Central memory CD8-positive, alpha-beta T cell (primary cell): ENCODE measurements at places on chromosomes 11 and 22.

GRCh38 chr11:114262681-114263512 lies 33.3 kb upstream of the NNMT start:
- DNase-seq: no peak

DNA sequence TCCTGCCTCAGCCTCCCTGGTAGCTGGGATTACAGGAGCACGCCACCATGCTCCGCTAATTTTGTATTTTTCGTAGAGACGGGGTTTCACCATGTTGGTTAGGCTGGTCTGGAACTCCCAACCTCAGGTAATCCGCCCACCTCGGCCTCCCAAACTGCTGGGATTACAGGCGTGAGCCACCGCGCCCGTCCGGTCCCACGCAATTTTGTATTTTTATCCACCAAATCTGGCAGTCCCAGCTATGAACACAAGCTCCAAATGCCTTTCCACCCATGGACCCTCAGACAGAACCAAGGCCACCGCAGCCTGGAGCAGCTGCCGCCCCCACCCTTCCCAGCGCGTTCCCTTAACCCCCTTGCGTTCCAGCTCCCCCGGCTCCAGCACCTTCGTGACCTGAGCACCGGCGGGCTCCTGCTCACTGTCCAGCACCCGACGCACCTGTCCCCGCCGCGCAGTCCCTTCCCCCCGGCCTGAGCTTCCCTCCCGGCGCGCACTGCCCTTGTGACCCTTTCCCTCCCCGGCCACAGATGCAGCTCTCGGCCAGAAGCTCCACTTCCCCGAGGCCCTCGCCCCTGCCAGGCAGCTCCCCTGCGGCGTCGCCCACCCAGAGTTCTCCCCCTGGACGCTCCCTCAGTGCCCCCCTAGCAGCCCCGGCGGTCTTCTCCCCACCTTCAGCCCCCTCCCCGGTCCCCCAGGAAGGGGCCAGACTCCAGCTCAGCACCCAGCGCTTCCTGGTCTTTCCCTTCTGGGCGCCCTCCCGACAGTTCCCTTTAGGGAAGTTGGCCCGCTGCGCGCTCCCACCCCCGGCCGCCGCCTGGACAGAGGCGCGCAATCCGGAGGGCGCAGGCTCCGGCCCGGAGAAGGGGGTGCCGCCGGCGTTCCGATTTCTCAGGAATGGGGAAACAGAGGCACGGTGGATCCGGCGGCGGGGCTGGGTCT lies 5.6 kb upstream of the ZBED4 start:
- DNase-seq: no peak

DNA sequence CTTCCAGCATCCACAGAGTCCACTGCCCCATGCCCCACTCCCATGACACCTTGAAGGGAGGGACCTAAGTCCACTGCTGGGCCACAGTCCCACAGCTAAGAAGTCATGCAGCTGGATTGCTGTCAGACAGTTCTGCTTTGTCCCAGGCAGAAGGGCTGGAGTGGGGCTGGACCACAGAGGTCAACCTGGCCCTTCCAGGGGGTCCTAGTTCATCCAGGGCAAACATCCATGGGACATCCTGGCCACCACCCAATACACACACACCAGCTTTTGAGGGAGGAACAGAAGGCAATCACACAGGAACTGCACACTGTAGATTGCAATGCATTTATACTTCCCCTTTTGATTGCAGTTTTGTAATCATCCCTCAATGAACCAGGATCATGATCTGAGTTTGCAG lies 11.3 kb upstream of the APOL4 start:
- no peak for DNase-seq

GRCh38 chr11:110986016-110986415 lies 259.5 kb upstream of the POU2AF2 start:
- no peak for DNase-seq

DNA sequence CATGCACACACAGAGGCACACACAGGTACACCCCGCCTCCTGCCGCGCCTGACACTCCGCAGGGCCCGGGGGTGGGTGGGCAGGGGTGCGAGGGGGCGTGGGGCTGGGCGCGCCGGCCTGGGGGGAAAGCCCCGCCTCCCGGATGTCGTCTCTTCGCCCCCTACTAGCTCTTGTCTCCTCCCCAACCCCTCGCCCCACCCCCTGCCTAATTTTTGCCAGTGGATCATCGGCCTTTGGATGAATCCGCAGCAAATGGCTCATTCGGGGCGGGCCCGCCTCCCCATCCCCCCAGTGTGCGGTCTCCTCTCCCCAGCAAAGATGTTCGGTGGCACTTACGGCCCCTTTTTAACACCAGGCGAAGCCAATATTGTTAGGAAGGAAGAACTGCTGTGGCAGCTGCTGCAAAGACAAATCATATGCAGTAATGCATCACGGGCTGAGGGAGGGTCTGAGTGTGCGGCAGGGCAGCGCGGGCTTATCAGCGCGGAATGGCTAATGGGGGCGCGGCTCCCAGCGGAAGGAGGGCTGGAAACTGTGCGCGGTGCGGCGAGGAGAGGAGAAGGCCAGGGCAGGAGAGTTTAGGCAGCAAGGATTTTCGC lies 13.4 kb upstream of the NECTIN1 start:
- DNase-seq: no peak

DNA sequence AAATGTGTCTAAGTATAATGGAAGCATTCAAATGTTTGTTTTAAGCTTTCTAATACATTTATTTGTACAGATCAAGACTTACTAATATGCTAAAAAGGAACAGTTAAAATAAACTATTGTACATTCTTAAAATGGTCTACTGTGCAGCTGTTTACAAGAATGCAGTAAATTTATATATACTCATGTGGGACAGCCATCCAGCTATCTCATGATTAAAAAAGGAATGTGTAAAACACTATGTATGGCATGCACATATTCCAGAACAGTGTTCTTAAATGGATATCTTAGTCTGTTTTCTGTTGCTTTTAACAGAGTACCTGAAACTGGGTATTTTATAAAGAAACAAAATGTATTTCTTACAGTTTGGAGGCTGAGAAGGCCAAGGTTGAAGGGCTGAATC lies 30.2 kb upstream of the CSTF3 start:
- DNase-seq: no peak

- peak; percentile 67 for DNase-seq
Observed at GRCh38 chr11:58577555-58578135, 1.2 kb upstream of the ZFP91 start.

DNA sequence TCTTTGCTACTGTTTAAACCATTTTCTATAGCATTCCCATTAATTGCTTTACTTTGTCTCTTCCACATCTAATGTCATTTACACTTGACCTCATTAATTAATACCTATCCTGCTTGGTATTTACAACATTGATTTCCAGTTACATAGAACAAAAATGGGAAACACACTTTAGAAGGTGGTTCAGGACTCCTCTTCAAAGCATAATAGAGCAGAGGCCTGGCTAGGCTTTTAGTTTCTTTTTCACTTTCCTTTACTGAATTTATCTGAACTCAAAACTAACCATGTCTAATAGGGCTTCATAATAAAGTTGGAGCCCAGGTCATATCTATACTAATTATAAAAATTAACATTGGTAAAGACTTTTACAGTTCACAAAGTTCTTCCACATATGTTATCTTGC lies 648.0 kb upstream of the KIRREL3 start:
- no peak for DNase-seq

GRCh38 chr11:118938491-118939403 lies 13.0 kb upstream of the BCL9L start:
- DNase-seq: no peak

GRCh38 chr11:76266286-76267100 lies 60.2 kb upstream of the WNT11 start:
- DNase-seq: no peak

DNA sequence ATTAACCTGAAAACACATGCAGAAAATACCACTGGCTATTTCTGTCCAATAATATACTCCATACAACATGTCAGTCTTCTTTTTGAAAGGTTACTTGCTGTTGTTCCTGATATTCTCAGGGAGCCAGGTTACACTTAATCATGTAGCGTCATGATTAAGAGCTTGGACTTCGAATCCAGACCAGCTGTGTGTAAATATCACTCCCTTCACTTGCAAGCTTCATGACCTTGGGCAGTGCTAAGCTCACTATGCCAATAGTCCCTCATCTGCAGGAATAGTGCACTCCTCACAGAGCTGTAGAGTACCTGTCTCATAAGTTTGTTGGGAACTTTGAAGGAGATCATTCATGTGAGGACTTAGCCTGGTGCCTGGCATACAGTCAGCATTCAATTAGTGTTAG lies 1.9 kb downstream of the HTR3B start:
- no peak for DNase-seq

GRCh38 chr11:103842191-103842590 lies 194.2 kb upstream of the DDI1 start:
- no peak for DNase-seq

DNA sequence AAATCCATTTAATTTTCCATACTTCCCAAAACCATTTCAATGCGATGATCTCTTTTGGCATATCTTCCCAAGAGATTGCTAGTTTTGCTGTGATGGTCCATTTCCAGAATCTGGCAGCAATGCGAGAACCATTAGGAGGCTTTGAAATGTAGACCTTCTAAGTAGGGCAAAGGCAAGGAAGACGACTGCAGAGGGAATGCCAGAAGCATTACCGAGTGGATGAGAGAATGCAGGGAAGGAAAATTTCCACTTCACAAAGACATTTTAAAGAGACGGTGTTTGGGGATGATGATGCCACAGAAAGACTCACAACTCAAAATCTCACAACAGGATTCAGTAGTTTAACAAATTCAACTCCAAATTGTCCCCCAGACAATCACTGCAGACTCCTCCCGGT lies 471 bp upstream of the CEP126 start:
- DNase-seq: no peak

DNA sequence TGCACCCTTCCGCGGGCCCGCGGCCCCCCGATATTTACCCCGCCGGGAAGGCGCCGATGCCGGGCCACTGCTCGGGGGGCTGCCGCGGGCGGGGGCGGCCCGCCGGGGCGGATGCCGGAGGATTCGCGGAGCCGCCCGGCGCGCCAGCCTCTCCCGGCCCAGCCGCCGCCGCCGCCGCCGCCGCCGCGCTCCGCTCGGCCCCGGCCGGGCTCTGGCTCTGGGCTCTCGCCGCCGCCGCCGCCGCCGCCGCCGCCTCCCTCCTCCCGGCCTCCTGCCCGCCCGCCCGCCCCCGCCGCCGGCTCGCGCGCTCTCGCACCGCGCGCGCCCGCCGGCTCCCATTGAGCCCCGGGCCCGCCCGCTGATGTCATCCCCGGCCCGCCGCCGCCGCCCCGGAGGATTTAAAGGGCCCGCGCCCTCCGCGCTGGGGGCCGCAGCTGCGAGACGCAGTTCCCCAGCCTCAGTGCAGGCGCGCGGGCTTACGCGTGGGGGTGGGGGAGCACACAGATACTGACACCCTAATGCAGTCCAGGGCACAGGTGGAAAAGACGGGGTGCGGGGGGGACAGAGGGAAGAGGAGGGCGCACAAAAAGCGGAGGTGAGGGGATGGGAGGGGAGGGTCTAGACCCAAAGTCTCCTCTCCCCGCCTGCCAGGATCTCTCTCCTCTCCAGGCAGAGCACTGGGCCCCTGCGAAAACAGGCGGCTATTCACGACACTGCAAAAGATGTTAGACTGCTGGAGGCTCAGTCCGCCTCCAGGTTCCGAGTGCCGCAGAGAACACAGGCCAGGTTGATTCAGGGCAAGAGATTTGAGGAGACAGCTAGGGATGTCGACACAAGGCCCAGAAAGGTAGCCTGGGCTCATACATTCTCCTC lies at the start of gene CSNK1E:
TSS of gene CSNK1E (minus strand) at position 312 of the 873 bp plus-strand sequence. CDS start 3,276 bp downstream, outside the sequence.
- DNase-seq: no peak

- no peak for DNase-seq
Observed at GRCh38 chr11:119501777-119502405, 78.9 kb upstream of the THY1 start.

DNA sequence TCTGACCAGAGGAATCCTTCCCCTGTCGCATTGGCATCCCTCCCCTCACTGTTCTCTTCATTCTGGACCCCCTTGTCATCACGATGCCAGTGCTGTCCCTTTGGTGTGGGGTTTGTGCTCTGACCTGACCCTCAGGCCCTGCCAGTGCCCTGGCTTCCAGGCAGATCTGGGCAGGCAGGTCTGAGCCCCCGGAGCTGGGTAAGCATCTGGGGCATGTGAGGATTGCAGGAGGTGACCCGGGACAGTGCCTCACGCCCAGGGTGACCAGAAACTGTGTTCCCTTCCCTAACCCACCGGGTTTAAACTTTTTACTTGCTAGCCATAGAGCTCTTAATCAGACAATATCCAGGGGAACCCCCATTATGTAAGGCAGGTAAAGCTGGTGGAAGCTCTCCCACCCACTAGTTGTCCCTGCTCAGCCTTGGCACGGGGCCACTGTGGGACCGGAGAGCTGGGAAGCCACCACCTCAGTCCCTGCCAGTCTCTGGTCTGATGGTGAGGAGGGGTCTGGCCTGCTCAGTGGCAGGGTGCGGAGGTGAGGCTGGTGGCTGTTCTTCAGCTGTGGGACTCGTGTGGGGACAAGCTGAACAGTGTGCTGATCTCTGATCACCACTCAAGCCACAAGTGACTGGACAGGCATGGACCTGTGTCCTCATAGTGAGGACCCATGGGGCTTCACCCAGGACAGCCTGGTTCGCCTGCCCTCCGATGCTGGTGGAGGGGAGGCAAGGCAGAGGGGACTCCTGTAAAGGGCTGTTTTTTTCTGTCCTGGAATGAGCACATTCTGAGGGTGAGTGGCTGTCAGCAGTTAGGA lies 38.0 kb downstream of the BCR start:
- no peak for DNase-seq

DNA sequence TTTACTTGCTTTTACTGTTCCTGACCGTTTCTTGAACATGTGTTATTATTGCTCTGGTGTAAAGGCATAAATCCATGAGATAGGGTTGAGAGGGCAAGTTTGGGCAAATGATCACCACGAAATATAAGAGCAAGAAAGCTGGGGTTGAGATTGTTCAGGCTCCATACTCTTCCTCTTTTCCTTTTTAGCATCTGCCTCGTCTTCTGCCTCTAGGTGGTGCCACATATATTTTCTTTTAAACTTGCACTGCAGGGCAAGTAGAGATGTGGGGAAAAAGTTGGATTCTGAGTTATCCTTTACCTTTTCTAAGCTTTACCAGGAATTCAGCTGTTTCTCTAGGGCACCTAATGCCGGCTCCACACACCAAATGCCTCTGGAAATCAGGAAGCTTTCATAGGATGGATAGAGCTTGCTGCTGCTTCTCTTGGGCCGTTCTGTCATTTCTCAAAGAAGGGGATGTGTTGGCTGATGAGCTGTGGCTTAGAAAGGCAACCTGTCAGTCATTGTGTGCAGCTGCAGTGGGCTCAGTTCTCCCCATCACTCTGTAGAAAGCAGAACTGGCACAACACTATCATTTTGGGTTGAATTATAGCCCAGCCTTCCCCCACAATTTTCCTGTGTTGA lies 98.2 kb downstream of the LDLRAD3 start:
- DNase-seq: no peak

GRCh38 chr11:114047327-114047726 lies 12.2 kb upstream of the ZBTB16 start:
- DNase-seq: no peak
